ENCODE measurements at places on chromosomes 1 and 21. TPM values are rescaled to one million over a fixed set of nuclear protein-coding genes. Genes with fewer than 3 reads are reported as not detected.

- no peak for DNase-seq
Observed at GRCh38 chr21:38325731-38326420, 69.1 kb downstream of the KCNJ15 start.

- DNase-seq: no peak
Observed at GRCh38 chr1:181015251-181015615, 7.4 kb downstream of the STX6 start.

DNA sequence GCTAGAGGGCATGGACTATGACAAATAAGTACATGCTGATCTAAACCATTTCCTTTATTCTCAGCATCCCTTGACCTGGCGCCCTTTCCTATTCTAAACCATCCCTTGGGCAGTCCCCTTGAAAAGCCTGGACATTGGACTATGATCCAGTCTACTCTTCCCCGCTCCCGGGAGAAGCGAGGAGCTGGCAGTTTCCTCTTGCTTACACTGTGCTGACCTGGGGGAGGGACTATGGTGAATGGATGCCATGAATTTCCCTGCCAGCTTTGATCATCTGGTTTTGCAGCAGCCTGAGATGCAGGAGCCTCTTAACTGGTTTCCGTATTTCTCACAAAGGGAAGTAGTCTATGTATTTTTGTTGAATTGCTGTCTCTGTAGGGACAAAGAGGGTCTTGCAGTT, 121.7 kb downstream of the KIF26B start:
- DNase-seq: no peak

DNA sequence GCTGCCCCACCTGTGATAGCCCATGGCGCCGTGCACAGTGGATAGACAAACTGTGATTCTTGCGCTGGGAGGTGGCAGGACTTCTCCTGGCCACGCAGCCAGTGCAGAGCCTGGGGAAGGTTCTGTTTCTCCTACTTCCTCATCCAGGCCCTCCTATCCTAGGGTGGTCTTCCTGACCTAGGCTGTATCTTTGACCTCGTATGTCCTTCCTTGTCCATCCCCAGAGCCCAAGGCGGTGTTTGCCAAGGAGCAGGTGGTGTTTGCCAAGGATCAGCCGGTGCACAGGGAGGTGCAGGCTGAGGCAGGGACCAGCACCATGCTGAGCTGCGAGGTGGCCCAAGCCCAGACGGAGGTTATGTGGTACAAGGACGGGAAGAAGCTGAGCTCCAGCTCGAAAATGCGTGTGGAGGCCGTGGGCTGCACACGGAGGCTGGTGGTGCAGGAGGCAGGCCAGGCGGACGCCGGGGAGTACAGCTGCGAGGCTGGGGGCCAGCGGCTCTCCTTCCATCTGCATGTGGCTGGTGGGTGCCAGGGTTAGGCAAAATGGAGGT, 63.9 kb downstream of the OBSCN start:
- no peak for DNase-seq

DNA sequence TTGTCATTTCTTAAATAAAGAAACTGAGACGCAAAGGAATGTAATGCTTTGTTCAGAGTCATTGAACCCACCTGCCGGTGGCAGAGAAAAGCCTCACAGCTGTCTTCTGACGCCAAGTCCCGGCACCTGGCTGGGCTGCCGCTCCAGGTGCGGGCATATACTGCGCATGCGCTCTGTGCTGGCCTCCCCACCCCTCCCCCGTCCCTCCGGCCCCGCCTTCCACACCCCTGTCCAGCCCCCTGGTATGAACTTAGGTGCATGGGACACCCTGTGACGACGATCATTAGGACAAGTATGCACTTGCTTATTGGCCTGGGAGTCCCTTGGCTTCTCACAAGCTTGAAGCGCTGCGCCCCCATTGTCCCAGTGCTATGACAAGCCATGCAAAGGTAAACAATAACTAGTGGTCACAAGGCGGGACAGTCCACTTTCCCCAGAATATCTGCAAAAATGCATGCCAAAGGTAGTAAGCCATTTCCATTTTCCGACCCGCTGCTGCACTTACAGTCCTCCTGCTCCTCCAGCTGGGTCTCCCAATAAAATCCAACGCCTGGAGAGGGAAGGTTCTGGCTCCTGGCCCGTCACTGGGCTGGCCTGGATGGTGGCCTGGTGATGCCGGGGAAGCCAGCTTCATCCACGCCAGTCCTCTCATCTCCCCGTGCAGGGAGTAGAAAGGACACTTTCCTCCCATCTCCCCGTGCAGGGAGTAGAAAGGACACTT, 100.4 kb downstream of the PSMG1 start:
- no peak for DNase-seq

DNA sequence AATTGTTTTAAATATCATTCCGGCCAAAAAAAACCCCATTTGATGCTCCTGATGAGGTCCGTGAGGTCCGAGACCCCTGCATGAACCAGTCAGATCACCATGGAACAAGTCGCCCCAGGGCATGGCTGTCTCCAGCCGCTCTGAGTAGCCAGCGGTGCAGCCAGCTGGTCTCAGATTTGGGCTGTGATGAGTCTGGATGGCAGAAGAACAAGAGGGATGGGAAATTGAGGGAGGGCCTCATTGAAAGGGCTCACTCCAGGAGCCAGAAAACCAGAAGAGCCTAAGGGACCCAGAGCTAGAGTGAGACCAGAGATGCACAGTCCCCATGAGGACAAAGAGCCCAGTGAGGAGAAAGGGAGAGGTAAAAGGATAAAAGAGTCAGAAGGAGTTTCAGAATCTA, 174.0 kb downstream of the TOMM20 start:
- no peak for DNase-seq

DNA sequence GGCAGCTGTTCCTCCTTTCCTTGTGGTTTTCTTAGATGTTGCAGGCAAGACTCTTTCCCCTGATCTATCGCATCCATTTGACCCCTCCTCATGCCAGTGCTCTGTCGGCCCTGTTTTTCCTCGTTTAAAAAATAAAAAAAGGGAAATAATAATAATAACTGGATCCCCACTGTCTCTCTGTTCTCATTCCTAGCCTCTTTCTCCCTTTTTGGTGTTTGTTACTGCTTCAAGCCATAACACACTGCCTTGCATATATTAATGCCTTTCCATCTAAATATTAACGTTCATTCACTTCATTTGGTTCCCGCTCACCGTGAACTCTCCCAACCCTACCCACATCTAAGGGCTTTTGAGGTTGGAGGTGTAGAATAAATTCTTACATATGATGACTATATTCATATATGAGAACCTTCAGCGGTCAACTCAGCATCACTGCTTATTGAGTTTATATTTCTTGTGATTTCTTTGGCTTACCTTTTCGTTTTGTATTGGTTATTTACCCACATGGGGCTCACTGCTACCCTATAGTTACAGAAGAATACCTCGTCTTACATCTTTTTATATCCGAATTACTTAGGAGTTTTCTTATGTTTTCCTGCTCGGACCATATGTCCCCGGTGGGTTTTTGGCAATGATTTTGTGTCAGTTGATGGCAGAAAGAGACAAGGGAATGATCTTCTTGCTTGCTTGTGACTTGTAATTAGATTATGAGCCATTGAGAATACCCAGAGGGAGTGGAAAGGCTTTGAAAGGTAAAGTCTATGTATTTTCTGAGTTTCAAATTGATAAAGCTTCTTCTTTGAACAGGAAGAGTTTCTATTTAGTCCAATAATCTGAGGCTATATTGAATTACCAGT, 805 bp downstream of the ATG4C start:
- DNase-seq: no peak

GRCh38 chr1:7592120-7592798, 178.8 kb upstream of the VAMP3 start:
- DNase-seq: no peak

GRCh38 chr1:58409890-58410289, 136.6 kb downstream of the OMA1 start:
- no peak for DNase-seq

DNA sequence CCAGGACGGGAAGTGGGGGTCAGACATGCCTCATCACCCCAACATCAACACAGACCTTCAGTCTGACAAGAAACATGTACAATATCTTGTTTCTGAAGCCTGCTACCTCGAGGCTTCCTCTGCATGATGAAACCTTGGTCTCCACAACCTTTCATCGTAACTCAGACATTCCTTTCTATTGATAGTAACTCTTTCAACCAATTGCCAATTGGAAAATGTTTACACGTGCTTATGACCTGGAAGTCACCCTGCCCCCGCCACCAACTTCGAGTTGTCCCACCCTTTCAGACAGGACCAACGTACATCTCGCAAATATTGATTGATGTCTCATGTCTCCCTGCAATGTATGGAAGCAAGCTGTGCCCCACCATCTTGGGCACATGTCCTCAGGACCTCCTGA, 159.5 kb downstream of the ETS2 start:
- DNase-seq: no peak

DNA sequence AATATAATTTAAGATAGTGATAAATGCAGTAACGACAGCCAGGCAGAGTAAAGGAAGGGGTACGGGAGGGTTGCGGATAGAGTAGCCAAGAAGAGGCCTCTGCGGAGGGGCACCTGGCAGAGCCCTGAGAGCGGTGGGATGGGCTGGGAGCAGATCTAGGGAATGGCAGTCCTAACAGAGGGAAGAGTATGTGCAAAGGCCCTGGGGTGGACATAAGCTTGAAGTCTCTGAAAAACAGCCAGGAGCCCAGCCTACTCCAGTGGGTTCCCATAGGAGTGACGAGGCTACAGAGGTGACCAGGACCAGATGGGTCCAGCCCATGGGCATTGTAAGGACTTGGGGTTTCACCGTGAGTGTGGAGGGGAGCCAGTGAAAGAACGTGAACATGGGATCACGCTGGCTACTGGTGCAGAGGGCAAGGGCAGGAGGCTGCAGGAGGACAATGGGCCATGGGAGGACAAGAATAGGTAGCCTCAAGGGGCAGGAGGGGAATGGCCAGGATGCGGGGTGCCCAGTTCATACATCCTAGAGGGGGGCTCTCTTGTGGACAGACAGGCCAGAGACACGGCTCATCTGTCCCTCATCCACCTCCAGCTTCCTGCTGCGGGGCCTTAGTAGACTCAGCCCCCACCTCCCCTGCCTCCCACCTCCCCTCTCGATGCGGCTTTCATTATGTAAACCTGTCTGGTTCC, 185.7 kb upstream of the VAMP3 start:
- no peak for DNase-seq

DNA sequence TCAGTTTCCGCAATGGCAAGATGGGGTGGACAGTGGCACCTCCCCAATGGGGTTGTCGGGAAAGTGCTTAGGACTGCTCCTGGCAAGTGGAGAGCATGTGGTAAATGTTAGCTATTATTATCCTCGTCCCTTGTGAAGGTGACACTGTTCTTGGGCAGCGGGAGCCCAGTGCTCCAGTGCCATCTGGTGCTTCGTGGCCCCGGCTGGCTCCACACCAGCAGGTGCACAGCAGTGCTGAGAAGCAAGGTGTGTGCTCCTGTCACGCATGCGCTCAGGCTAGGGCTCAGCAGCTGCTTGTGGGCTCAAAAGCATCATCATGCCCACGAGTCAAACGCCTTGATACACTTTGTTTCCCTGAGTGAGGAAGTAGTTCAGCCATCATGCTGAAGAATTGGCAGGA, 24.9 kb upstream of the KCNC4 start:
- DNase-seq: no peak

- no peak for DNase-seq
Observed at GRCh38 chr1:93554883-93555872, 107.3 kb downstream of the FNBP1L start.

DNA sequence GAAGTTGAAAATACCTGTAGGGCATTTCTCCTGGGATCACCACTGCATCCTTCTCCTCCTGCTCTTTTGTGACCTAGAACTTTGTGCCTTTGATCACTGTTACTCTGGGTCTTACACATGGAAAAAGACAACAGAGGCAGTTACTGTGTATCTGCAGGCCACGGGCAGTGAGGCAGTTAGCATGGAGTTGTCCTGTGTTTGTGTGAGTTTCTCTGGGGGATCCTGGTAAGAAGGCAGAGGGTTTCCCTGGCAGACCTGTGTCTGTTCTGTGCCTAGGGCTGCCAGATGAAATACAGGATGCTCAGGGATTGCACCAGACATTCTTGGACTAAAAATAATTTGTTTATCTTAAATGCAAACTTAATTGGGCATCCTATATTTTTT, 44.4 kb upstream of the SCCPDH start:
- DNase-seq: no peak

GRCh38 chr21:41686664-41687063, 80.2 kb downstream of the RIPK4 start:
- no peak for DNase-seq

- DNase-seq: no peak
Observed at GRCh38 chr1:30786264-30786991, 28.9 kb upstream of the LAPTM5 start.

GRCh38 chr1:160139840-160140239, 11.6 kb upstream of the ATP1A4 start:
- DNase-seq: no peak

DNA sequence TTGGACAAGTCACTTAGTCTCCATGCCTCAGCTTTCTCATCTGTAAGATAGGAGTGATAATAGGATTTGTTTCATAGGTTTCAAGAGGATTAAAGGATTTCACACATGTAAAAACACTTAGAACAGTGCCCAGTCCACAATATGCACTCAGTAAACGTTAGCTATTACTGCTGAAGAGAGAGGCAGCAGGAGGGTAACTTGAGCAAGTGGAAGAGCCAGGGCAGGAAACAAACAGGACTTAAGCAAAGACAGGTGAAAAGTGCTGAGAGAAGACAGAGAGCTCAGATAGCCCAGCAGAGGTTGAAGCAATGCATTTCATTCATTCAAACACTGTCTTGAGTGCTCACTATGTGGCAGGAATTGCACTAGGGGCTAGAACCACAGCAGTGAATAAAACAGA, 21.1 kb upstream of the H3-3A start:
- DNase-seq: no peak

GRCh38 chr1:240031414-240031813, 60.3 kb upstream of the FMN2 start:
- DNase-seq: no peak

GRCh38 chr1:57404884-57405283, 19.0 kb downstream of the DAB1 start:
- no peak for DNase-seq

Gene RGS18
- total RNA-seq: 4.5 TPM

Gene CCDC27
- not detected for total RNA-seq

Gene MATN1
- 1.2 TPM for total RNA-seq

Gene MCOLN2
- total RNA-seq: 3.8 TPM

Gene AADACL4
- total RNA-seq: not detected

Gene LCE1E
- total RNA-seq: not detected

Gene PADI4
- total RNA-seq: 1.7 TPM

Gene SELP
- 2.5 TPM for total RNA-seq
